Myocyte (in vitro differentiated cells): ENCODE measurements at places on chromosomes 6 and 20. TPM values are rescaled to one million over a fixed set of nuclear protein-coding genes. Genes with fewer than 3 reads are reported as not detected.
A peak's percentile ranks its signal among the peaks of the same experiment; 100 is the strongest.

Gene OPRL1
- 1.0 and 1.1 TPM in 2 replicates for total RNA-seq

DNA sequence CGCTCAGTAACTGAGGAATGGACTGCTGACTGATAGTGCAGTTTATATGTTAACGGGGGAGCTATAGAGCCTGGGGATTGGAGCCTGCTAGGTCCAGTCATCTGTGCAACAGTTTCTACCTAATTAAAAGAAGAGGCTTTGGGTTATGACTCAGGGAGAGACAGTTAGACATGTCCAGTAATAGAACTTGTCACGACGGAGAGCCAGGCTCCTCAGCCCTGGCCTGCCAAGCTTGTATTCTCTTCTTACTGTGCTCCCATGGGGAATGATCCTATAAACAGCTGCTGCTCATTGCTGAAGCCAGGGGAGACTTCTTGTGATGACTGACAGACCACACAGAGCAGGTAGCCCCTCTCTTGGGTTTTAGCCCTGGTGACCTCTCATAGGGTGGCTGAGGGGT is 69.3 kb downstream of the SYNJ2 start:
- DNase-seq: peak; percentile 90

DNA sequence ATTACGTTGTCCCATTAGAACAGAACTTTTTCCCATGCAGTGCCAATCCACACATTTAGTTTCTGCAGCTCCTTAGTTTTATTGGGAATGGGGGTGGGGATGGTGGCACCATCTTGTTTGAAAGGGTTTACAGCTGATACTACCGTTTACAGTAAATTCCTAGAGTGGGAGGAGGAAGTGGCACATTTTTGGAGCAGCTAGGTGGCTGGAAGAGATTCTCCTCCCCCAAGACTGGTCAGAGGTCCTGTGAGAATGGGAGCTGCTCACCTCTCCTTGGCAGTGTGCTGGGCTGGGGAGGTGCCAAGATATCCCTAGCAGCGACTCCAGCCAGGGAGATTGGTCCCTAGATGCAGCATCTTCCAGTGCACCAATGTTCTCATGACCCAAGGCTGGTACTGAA is 12.4 kb upstream of the CCN6 start:
- no peak for DNase-seq

GRCh38 chr6:34658605-34659265 is 37.8 kb downstream of the ILRUN start:
- DNase-seq: no peak

- no peak for DNase-seq
Observed at GRCh38 chr20:10856237-10857015, 182.6 kb upstream of the JAG1 start.

DNA sequence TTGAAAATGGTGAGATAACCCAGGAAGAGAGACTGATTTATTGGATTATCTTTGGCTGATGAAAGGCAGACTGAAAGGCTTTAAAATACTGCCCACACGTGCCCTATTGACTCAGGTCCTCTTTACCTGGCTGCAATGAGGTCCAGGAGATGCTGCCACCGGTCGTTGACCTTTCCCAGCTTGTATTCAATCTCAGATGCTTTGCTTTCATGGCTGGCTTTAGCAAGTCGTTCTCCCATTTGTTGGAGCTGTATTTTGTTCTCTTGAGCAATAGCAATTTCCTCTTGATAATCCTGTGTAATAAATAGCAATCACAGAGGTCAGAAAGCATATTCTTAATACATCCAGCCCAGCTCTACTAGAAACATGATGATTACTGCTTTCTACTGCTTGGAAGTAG is 368.8 kb downstream of the ESR1 start:
- DNase-seq: no peak

Gene CGAS
- total RNA-seq: 1.1 and 1.8 TPM in 2 replicates

DNA sequence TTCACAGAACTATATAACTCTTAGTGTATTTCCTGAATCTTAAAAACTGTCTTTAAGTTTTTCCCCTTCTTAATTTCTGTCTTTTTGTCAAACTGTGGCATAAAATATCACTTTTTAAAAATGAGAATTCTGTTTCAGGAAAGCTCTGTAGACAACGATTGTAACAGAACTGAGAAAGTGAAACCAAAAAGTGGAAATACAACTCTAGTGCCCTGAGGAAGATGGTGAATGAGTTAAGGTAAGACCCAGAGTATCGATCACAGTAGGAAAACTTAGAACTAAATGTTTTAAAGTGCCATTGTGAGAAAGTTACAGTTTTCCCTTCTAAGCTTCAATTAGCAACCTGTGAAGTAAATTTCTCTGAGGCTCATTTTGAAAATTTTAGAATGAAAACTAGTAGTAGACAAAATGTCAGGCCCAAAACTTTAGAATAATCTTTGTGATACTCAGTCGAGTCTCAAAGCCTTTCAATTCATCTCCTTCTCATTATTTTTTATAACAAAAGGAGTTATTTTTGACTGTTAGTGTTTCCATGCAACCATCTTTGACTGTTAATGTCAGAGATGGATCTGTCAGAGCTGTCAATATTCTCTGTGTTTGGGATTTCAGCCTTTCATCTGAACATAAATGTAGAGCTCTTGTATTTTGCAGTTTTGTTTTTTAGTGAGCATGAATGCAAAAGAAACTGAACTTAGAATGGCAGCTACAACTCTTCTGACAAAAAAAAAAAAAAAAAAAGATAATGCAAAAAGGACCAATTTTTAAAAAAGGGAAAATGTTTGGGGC is 19.0 kb upstream of the TRDN start:
- DNase-seq: peak; percentile 26

GRCh38 chr20:11431621-11432020 is 486.1 kb upstream of the BTBD3 start:
- no peak for DNase-seq

- DNase-seq: no peak
Observed at GRCh38 chr6:169650959-169651292, 50.9 kb downstream of the WDR27 start.

- DNase-seq: no peak
Observed at GRCh38 chr20:45974896-45975565, 3.0 kb upstream of the ZNF335 start.

Gene MYLK4
- total RNA-seq: 5.6 and 9.4 TPM in 2 replicates

Gene PRICKLE4
- total RNA-seq: 1.3 and 3.5 TPM in 2 replicates

GRCh38 chr6:151216804-151217203 is 23.0 kb upstream of the AKAP12 start:
- no peak for DNase-seq

Gene HUS1B
- 0.36 TPM in 1 of 2 replicates, not detected in the other for total RNA-seq

- peak; percentile 60 for DNase-seq
Observed at GRCh38 chr6:23349521-23350147, 776.4 kb upstream of the NRSN1 start.

Gene SAMD5
- total RNA-seq: 4.1 and 6.7 TPM in 2 replicates

DNA sequence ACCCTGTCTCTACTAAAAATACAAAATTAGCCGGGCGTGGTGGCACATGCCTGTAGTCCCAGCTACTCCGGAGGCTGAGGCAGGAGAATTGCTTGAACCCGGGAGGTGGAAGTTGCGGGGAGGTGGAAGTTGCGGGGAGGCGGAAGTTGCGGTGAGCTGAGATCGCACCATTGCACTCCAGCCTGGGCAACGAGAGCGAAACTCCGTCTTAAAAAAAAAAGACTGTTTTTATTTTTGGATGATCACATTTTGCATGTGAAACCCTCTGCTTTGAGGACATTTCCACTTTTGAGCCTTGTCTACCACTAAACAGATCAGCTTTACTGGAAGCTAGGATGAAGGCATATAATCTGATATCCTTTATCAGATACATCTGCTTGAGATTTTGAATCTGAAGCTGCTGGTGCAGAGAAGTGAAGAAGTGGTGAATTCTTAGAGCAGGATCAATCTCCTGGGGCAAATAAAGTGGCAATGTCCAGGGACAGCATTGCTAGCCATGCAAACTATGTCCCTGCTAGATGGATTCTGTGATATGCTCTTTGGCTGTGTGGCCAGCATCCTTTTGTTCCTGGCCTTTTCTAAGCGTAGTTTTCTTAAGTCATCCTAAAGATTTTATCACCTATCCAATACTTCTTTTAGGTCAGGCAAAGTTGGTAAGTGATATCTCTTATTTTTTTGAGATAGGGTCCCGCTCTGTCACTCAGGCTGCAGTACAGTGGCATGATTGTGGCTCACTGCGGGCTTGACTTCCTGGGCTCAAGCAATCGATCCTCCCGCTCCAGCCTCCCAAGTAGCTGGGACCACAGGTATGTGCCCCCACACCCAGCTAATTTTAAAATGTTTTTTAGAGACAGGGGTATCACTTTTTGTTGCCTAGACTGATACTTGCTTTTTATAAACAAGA is 23.3 kb downstream of the RBL1 start:
- no peak for DNase-seq

Gene PRSS16
- total RNA-seq: not detected in 2 replicates

DNA sequence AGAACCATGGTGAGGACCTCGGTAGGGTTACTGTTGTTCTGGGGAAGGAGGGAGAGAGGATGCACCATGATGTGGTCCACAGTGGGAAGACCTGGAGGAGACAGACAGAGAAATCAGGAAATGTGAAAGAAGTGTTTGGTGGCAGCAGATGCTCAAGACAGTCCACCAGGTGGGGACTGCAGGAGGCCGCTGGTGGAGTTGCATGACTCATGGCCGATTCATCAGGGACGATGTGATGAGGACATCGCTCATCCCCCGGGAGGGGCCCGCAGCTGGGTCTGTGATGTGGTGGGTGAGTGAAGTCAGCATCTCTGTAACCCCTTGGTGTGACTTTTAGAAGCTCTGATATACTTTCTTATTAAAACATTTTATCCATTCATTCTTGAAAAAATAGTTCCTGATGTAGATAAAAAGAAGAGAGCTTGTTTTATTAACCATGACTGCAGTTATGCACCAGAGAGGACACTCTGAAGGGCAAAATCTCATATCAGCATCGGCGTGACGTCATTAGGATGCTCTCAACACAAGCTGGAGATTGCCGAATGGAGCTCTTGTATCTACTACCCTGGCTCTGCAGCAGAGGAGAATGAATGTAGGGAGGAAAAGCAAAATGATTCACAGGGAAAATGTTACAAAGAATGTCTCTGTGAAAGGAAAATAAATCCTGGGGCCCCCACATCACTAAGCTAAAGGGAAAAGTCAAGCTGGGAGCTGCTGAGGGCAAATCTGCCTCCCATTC is 71.2 kb downstream of the RAMACL start:
- DNase-seq: peak; percentile 77

DNA sequence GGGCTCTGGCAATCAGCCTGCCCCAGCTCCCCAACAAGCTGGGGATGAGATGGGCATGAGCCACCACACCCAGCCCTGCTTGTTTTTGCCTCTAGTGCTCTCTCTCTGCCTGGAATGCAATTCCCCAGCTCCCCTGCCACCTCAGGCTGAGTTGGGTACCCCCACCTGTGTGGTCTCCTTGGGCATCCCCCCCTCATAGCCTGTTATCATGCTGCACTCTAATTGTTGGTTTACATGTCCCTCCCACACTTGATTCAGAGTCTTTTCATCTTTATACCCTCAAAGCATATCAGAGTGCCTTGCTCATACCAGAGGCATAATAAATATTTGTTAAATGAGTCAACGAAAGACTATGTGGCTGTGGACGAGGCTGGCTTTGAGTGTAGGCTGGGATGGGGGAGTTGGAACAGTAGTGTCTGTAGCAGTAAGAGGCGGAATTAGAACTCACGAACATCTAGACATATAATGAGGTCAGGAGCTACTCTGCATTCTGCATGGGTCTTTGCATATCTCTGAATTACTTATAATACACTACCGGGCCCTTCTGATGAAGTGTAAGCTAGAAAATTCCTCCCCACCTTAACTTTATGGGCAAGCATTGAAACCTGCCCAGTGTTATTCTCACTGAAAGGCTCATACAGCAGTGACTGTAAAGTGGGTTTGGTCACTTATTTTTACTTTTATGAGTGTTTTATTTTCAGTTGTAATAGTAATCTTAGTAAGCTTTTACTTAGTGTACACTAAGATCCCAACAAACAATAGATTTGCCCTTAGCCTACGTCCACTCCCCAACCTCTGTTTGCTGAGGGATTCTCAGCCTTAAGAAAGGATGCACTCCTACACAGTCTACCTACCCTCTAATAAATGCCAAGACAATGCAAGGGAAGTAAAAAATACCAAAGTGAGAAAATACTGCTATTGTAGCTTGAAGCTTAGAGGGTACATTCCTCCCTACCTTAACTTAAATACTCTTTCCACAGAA is 58.7 kb downstream of the EDN1 start:
- DNase-seq: peak; percentile 70

DNA sequence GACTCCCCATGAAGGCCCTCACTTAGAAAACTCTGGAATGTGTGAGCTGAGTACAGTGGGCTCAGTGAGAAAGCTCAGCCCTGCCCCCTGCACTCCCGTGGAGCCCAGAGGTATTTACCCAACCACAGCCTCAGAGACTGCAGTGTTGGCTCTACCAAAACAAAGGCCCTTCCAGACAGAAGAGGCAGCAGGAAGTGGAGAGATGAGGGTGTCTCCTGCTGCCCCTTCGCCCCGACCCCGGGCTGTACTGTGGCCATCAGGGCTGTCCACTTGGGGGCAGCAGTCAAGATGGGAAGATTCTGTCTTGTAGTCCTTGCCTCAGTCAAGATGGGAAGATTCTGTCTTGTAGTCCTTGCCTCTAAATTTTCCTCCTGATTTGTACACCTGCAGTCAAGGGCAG is 341.3 kb downstream of the TAF4 start:
- DNase-seq: no peak

DNA sequence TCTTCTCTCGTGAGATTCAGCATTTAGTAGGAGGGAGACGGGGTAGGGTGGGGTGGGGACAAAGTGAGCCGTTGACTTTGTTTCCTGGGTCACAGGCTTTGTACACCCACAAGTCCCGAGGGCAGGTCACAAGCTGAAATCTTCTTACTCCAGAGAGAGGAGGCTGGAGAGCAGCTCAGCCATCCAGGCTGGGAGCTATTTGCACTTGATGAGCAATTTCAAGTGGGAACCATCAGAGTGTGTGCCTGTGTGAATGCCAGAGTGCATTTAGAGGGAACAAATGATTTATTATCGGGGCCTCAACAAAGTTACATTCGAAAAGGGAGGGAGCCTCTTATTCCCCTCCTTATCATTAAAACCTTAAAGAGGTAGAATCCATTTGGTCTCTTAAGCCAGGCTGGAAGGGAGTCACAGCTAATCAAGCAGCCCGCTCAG is 155.7 kb upstream of the JARID2 start:
- no peak for DNase-seq

Gene RTF2
- total RNA-seq: 81.3 and 92.0 TPM in 2 replicates

DNA sequence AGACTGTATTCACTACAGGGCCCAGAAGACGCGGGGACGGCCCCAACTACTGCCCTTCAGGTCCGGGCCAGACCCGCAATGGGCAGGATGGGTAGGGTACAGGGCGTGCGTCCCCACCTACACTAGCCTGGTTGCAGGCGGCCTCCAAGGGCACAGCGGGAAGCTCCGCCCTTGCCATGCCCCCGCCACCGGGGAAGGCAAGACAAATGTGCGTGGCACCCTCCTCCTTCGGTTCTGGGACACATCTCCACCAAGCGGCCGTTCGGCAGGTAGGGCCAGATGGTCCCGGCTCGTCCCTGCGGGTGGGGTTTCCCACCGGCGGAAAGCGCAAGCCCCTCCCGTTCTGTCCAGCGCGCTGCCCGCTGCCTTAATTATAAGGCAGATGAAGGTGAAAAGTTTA is 5.6 kb downstream of the NXT1 start:
- no peak for DNase-seq
